SW 1271 (cell line): ENCODE measurements at places on chromosomes 7 and 10.

DNA sequence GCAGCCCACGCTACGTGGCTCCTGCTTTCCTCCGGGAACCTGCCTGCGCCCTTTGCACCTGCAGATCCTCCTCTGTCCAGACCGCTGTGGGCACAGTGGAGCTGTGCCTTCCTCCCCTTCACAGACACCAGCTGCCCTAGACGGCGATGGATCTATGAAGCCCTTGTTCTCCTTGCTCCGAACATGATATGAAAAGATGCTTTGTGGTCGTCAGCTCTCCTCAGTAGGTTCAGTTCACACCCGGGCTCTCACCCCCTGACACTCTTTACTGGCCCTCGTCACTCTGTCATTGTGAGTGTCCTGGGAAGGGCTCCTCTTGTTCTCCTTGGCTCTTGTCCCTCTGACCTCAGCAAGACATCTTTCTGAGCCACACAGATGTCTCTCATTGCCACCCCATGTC lies 4.2 kb downstream of the ZNF488 start:
- no peak for DNase-seq

- DNase-seq: no peak
Measured at GRCh38 chr7:159165352-159165751, 20.7 kb upstream of the VIPR2 start.

DNA sequence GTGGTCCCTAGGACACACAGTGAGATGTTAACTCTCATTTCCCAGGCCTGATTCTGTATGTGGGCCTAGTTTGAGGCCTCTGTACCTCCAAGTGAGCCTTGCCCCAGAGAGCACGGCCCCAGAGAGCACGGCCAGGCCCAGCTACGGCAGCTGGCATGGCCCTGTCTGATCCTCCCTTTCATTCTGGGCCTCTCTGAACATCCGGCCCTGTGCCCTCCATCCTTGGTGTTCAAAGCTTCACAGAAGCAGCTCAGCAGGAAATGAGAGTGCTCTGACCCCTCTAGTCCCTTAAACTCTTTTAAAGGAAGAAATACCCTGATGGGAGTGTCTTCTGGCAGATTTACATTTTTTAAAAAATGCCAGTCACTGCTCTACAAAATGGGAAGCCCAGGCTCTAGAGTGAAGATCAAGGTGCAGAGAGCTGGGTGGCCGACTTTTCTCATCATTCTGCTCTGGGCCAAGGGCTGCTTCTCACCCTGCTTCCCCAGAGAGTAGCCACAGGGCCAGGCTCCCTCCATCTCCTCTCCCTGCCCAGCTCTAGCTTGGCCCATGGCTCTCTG lies 171.9 kb downstream of the RPS24 start:
- no peak for DNase-seq

- no peak for DNase-seq
Measured at GRCh38 chr10:91046869-91047268, 126.0 kb upstream of the ANKRD1 start.

DNA sequence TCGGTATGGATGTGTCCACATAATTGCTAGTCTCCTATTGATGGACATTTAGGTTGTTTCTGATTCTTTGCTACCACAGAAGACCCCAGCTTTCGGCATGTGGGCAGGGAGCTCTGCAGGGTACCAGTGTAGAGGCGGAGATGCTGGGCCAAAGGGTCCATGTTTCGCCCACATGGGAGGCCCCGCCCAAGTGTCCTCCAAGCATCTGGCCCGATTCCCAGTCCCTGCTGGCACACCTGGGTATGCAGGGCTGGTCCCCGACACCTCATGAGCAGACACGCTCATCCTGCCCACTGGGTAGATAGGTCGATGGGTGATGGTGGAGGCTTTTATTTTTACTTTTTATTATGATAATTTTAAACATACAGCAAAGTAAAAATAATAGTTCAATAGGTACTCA lies 19.4 kb upstream of the TBRG4 start:
- DNase-seq: no peak

DNA sequence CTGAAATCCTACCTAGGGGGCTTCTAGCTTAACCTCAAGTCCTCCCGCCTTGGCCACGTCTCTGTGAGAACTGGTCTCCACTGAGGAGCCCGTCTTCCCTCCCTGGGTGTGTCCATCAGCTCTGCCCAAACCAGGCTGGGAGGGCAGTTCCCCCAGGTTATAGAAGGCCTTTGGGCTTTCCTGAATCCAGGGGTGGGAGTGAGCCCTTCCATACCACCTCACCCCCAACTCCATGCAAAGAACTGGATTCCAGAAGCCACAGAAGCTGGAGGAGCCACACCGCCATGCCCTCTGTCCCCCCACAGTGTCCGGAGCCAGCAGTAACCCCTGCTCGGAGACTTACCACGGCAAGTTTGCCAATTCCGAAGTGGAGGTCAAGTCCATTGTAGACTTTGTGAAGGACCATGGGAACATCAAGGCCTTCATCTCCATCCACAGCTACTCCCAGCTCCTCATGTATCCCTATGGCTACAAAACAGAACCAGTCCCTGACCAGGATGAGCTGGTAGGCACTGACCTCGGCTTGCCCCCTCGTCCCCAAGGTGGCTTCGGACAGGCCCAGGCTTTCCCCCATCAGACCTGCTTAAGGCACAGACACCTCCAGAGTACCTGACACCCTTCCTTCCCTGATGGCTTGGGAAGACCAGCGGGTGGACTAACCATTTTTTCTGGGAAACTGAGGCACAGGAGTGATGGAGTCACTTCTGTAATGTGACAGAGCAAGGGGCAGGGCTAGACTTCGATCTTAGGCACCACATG lies 4.7 kb downstream of the CPA1 start:
- DNase-seq: no peak

- DNase-seq: no peak
Measured at GRCh38 chr7:25288556-25289307, 60.4 kb upstream of the NPVF start.
